ENCODE measurements at places on chromosomes 6 and 20.

GRCh38 chr20:10671221-10671918, 2.4 kb downstream of the JAG1 start:
- DNase-seq, result no peak

DNA sequence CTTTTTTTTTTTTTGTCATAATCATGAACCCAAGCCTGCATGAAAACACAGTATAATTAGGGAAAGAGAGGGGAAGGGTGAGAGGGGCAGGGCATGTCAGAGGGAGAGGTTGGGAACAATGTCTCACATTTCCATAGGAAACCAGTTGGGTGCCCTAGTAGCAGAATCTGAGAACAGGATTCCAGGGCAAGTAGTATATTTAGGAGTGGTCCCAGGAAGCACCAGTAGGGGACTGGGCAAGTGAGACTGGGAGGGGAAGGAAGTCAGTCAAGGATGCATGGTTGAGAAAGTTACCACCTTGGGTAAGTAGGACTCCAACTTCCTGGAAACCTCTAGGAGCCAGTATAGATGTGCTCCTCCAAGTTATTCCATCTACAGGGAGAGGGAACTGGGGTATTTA, 88.6 kb upstream of the MAFB start:
- DNase-seq, result no peak

GRCh38 chr6:117505311-117505710, 22.8 kb downstream of the DCBLD1 start:
- DNase-seq, result no peak

GRCh38 chr20:33305589-33306057, 22.6 kb downstream of the BPIFB1 start:
- DNase-seq, result no peak

DNA sequence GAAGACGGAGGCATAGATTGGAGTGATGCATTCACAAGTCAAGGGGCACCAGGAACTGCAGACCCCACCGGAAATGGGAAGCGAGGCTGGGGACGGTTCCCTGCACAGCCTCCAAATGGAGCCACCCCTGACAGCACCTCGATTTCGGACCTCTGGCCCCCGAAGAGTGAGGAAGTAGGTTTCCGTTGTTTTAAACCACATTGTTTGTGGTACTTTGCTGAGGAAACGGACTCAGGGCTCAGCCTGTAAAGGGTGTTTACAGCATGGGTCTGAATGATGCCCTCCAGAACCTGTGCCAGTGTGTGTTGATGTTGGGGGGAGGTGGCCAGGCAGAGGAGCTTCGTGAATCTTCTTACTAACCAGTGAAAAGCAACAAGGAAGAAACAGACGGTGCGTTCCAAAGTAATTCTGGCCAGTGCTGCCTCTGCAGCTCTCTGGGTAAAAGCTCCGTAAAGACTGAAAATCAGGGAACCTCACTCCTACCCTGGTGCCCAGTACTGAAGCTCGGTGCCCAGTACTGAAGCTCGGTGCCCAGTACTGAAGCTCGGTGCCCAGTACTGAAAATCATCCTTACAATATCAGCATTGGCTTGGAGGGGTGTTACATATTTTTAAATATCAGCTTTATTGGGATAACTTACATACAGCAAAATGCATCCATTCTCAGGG, 30.1 kb upstream of the CCR6 start:
- no peak for DNase-seq

DNA sequence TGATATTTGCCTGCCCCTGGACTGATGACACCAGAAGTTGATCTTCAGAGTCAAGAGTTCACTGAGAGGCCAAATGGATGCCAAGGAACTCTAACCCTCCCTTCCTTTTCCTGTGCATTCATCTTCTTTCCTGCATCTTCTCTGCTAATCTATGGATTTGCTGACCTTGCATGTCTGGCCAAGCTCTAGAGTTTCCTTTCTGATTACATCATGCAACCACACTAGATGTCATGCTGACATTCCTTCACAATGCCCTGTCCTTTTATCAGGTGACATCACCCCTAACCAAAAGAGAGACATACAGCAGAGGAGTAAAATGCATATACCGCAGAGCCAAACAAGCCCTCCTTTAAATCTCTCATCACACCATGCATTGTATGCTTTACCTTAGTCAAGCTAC, 487.6 kb downstream of the TFAP2A start:
- DNase-seq, result no peak

GRCh38 chr6:1595271-1596087, 14.2 kb upstream of the FOXC1 start:
- no peak for DNase-seq

- no peak for DNase-seq
Measured at GRCh38 chr20:17504066-17504897, 26.9 kb downstream of the BFSP1 start.

Data from stimulated activated CD4-positive, alpha-beta T cell treated with anti-CD3 and anti-CD28 coated beads, TNF-alpha, amount 100 ng/mL, for 24 hours (primary cell).